ENCODE measurements at places on chromosomes 4 and X. TPM values are rescaled to one million over a fixed set of nuclear protein-coding genes. Genes with fewer than 3 reads are reported as not detected.

DNA sequence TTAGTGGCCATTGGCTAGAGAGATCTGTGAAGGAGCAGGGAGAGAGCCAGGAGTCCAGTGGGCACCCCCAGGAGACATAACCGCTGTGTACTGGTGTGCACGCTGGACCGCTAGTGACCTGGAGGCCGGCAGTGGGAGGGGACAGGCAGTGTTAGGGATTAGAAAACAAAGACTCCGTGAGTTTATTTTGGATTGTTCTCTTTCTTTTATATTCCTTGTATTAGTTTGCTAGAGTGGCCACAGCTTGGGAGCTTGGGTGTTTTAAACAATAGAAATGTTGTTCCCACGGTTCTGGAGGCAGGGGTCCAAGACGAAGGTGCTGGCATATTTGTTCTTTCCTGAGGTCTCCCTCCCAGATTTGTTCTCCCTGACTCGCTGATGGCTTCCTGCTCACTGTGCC lies 266.4 kb downstream of the RAPGEF2 start:
- no peak overlapping the region for H3K4me3 ChIP-seq
- no peak for DNase-seq
- no peak overlapping the region for H3K27ac ChIP-seq
- peaks cover 17% of the 10 kb centered on the region for H3K4me1 ChIP-seq
- peaks cover under 1% of the 10 kb centered on the region for H3K36me3 ChIP-seq
- H3K27me3 ChIP-seq: no peaks in the 10 kb centered on the region

DNA sequence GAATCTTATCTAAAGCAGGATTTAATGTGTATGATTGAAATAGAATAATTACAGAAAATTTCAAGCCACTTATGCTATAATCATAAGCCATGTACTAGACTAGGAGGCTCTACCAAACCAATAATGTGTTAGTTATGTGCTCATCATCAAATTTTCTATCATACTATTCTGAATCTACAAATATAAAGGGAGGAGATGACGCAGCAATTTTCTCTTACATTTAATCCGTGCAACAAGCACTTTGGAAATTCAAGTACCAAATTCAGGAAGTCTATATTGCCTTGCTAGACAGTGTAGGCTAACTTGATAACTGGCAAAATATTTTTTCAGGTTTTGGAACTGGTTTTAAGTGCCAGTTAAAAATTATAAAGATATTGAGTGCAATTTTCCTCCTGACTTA lies 283.5 kb downstream of the C4orf33 start:
- H3K27ac ChIP-seq: no peak overlapping the region
- H3K27me3 ChIP-seq: peaks cover 11% of the 10 kb centered on the region
- H3K4me1 ChIP-seq: no peaks in the 10 kb centered on the region

DNA sequence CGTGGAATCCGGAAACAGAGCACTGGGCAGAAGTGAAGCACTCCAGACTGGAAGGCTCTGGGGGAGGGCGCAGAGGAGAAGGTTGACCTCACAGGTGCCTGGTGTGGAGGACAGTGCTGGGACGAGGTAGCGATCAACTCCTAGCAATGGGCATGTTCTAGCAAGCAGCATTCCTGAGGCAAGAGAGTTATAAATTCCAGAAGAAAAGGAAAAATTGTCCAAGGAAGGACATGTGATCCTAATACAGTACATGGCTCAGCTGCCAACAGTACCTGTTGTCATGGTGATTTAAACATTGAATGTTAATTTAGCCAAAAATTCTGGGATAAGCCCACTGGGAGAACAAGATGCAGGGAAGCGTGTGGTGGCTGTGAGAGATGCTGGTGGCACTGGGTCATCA lies 8.2 kb downstream of the ARHGAP4 start:
- DNase-seq: no peak
- no peaks in the 10 kb centered on the region for H3K36me3 ChIP-seq
- H3K4me3 ChIP-seq: no peak overlapping the region
- no peak overlapping the region for H3K27ac ChIP-seq
- H3K27me3 ChIP-seq: no peaks in the 10 kb centered on the region

DNA sequence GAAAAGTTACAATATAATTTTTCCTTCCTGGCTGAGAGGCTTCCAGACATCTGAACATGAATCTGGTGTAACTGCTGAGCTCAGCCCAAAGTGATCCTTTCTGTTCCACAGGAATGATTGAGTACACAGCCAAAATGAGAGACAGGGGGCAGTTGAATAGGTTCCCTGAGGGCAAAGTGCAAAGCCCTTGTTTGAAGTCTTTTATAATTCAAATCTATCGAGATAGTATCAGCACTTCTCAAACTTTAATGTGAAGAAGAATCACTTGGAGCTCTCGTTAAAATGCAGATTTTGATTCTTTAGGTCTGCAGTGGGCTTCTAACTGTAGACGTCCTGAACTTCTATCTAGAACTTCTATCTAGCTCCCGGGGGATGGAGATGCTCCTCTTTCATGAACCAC lies 54.4 kb upstream of the BMP2K start:
- no peak for DNase-seq
- H3K4me3 ChIP-seq: no peak overlapping the region
- H3K27ac ChIP-seq: no peak overlapping the region
- H3K4me1 ChIP-seq: peaks cover 10% of the 10 kb centered on the region

FAM200B gene
- total RNA-seq: 43.6 TPM
